ENCODE measurements at places on chromosomes 4 and X.

- DNase-seq, result no peak
Measured at GRCh38 chr4:100936661-100937375, 410.5 kb downstream of the PPP3CA start.

DNA sequence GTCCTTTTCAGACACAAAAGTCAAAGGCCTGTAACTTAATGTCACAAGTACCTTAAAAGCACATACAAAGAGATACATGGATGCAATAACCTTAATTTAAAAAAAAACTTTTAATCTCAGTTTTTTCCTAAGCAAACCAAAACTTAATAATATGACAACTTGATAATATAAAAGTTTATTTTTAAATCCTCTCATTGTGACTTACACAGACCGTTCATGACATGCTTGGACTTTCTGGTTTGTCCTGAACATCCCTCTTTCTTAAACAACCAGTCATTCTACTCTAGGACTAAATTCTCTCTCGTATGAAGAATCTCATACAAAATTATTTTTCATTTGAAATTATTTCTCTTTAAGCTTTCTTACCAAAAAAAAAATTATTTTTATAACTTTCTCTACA is 43.1 kb upstream of the CYP2U1 start:
- no peak for DNase-seq

DNA sequence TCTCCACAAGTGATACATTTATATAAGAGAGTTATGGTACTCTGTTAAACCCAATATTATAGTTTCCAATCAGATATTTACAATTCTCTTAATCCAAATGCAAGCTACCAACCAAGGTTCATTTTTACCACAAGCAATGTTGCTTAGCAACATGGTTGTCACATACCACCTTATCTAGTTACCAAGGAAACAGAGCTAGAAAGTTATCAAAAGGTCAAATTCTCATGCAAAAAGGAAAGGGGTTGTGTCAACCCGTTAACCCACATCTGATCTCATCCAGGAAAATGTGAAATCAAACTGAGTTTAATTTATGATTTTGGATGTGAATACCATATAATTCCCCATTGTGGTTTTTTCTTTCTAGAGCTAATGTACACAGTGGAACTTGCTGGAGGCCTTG is 274.1 kb upstream of the MAGEB2 start:
- no peak for DNase-seq

- DNase-seq, result no peak
Measured at GRCh38 chr4:1775731-1776500, 17.2 kb upstream of the FGFR3 start.

DNA sequence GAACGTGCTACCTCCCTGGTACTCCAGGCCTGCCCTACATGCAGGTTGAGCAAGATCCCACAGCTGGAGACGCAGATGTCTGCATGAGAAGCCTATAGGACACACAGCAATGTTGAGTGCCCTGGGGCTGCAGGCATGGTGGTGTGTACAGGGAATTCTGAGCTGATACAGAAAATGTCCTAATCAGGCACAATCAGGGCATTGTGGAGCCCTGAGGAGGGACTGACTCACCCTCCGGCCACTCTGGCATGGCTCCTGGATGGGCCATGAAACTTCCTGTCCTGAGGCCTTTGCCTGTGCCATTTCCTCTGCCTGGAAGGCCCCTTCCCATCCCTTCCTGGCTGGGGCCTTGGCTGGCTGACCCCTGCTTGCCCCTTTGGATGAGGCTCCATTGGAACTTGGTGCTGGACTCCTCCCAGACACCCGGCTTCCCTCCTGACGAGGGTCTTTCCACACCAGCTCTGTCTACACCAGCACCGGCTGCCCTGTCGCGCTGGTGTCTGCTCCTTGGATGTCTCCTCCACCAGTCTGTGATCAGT is 16.7 kb upstream of the AFAP1 start:
- DNase-seq, result no peak

DNA sequence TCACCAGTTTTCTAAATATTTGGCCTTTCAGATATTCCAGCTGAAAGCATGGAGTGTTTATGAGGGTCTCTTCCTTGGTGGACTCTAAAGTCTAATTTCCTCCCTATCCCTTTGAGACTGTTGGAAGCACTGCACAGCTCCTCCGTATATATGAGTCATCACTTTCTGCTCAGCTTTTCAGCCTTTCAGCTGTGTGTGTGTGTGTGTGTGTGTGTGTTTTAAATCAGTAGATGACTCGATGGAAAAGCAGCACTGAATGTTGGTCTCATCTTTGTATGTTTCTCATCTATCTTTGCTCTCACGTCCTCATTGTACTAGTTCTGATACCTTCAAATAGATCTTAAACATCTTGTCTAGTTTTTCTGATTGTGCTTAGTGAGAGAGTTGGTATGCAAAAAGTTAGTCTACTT is 81.6 kb downstream of the ZFX start:
- DNase-seq, result no peak

DNA sequence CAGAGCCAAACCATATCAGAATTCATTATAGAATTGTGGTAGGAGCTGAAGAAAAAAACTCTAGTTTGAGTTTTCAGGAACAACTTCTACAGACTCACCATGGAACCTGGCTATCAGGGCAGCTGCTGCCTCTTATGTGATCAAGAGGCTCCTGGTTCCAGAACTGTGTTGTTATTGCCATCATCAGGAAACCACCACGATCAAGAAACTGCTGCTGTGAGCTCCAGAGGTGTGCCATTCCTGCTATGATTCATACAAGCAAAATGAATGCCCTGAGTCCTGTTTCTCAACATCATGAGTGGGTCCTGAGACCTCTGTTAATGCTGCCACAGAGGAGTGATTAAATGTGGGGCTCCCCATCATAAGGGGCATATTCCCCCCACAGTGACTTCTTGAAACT is 43.7 kb downstream of the TASL start:
- DNase-seq, result no peak

DNA sequence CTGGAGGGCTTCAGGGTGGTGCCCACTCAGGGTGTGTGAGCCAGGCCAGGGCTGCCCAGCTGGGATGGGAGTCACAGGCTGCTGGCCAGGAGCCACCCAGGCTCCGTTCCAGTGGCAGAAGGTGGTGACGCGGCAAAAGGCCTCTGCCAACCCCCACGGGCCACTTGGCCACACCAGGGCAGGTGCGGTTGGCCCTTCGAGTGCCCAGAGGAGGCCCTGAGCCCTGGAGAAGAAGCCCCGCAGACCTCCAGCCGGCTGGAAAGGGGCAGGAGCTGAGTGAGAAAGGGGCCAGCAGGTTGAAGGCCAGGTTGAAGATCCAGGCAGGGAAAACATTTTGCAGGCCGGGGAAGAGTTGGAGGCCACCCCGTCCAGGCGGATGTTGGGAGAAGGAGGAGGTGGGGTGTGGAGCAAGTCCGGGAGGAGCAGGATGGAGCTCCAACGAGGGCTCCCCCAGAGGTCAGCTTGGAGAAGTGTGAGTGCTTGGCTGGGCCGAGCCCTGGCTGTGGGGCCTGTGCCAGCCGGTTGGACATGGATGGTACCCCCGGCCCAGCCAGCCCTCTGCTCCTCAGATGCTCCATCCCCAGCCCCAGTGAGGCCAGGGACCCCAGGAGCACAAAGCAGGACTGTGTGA is 2.8 kb upstream of the CPLX1 start:
- DNase-seq, result no peak

GRCh38 chr4:166182145-166182544 is 309.1 kb downstream of the TLL1 start:
- no peak for DNase-seq

DNA sequence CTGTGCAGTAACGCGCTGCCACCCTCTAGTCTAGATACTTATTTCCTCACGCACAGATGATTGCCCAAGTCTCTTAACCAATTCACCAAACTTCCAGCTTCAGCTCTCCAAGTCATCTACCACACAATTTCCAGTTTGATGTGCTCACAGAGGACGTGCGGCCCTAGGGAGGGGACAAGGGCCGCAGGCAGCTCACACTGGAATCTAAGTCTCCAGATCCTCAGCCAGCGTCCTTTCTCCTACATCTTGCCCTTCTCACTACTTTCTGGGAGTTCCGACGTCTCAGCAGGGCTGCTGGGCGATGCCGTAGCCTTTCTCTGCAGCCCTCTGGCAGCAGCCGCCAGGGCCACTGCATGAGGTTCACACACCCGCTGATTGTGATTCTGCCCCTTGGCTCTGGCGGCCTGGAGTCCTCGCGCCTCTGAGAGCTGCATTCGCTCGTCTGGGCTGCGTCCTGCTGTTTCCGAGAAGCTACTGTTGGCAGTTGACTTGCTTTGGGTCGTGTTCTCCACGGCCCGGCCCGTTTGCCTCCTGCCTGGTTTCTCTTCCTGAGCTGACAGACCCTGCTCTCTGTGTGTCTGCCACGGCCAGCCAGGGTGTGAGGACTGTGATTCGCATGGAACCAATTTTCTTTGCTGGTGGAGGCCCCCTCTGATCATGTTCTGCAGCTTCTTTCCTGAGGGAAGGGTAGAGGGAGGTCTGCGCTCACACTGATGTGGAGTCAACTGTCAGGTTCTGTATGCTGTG is 14.1 kb upstream of the TMEM131L start:
- DNase-seq, result no peak

GRCh38 chr4:44720371-44720770 is 6.0 kb downstream of the GNPDA2 start:
- no peak for DNase-seq

DNA sequence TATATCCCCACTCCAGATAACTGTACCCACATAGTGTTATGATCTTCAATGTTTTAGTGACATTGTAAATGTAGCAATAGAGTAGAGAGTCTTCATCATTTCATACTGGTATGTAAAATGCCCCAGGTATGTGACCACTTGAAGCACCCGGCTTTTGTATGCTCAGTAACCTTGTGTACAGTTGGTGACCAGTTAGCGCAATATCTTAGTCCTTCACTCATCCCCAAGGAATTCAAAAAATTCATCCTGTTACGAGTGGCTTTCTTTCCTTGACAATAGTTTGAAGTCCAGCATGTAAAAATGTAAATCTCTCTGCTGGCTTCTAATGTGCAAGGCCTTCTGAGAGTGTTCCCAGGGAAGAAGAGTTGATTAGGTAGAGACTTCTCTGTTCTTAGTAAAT is 145.6 kb downstream of the ARX start:
- DNase-seq, result no peak

- no peak for DNase-seq
Measured at GRCh38 chr4:7322166-7322991, 112.4 kb downstream of the PSAPL1 start.

GRCh38 chr4:128267745-128268144 is 19.9 kb downstream of the PGRMC2 start:
- DNase-seq, result no peak

DNA sequence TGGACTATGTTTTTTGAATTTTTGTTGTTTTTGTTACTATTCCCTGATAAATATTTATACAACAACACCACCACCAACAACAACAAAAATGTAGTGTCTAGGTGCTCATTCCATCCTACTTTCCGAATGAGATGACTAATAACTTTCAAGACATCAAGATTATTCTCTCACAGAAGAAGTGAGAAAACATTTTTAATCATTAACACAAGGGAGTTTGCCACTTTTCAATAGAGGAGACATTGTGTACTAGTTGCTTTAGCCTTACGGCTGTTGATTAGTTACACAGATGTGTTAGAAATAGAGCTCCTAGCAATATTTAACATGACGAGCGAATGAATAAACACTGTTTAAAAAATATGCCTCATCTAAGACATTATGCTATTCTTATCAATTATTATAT is 898.8 kb downstream of the C4orf33 start:
- no peak for DNase-seq

- DNase-seq, result no peak
Measured at GRCh38 chrX:43166874-43167273, 388.9 kb upstream of the PPP1R2C start.

DNA sequence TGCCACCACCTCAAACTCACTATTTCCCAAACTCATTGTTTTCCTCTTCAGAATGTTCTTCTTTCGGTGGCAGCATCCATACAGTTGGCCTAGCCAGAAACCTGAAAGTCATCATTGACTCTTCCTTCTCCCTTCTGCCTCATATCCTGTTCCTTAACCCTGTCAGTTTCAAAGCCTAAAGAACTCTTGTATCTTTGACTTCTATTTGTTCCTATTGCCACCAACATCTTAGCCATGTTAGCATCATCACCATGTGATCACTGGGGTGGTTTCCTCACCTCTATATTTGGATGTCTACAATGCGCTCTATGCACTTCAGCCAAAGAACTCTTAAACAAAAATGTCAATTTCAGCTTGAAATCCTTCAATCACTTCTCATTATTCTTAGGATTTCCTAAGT is 29.0 kb downstream of the DDX60L start:
- no peak for DNase-seq

- DNase-seq, result no peak
Measured at GRCh38 chr4:104352211-104352610, 142.5 kb downstream of the CXXC4 start.

DNA sequence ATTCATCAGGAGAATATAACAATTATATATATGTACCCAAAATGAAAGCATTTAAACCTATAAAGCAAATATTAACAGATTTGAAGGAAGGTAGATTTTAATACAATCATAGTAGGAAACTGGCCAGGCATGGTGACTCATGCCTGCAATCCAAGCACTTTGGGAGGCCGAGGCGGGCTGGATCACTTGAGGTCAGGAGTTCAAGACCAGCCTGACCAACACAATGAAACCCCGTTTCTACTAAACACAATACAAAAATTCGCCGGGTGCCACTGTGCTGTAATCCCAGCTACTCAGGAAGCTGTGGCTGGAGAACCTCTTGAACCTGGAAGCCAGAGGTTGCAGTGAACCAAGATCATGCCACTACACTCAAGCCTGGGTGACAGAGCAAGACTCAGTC is 118.3 kb downstream of the KCNIP4 start:
- DNase-seq, result no peak

DNA sequence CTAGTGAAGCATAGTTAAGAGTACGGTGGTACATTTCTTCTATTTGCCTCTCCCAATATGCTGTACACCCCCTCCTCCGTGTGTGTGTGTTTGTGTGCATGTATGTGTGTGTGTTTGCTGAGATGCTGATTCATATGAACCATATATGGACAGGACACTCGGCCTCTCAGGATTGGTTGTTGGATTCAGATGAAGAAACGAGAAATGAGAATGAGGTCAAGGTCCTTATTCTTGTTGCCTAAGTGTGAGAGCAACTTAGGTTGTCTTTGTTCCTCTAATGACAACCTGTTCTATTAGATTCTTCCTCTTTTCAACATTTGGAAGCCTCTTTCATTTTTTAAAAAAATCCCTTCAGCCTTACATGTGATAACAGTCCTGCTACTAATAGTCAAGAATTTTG is 1387.6 kb downstream of the STIM2 start:
- DNase-seq, result no peak

DNA sequence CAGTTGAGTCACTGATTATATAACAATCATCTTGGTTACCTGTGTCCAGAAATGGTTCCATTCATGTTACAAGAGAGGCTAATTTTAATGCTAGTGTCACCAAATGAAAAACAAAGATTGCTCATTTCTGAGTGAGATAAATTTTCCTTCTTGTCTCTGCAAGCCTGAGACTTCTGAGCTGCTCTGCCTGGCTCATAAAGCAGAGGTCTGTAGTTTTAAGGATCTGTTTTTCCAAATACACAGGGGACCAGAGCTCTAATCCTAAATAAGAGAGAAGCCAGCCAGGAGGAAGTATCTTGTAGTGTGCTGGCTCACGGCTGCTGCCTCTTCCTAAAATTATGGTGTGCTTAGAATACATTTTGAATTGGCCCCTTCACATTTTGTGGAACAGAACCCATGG is 42.6 kb downstream of the CLDN34 start:
- no peak for DNase-seq
